Retina (tissue), 1 donor: ENCODE measurements at places on chromosomes 3 and 15.

DNA sequence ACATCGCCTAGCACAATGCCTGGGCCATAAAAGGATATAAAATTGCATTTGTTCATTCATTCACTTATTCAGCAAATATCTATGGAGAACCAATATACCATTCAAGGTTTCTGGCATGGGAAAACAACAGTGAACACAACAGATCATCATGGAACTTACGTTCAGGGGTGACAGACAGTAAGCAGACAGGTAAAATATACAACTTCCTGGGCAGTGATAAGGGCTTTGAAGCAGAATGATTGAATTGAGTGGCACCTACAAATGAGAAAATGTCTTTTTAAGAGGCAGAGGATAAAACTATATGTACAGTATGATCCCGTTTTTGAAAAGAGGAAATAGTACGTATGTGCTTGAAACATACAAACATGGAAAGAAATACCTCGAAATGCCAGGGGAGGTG, 39.2 kb downstream of the CMTM7 start:
- DNase-seq: no peak

DNA sequence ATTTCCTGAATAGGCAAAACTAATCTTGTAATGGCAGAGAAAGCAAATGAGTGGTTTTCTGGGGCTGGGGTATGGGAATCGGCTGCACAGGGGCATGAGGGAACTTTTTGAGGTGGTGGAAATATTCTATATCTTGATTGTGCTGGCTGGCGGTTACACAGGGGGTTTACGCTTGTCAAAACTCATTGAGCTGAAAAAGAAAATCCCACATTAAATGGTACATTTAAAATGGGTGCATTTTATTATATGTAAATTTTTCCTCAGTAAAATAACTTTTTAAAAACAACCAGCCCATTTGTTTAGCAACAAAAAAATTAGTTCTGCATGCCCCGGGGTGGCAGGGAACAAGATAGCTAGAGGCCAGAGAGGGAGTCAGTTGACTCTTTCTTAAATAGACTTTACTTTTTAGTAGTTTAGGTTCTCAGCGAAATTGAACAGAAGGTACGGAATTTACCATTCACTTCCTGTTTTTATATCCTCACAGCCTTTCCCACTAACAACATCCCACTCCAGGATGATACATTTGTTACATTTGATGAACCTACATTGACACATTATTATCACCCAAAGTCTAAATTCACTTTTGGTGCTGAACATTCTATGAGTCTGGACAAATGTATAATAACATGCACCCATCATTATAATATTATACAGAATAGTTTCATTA, 41.2 kb upstream of the BCL2A1 start:
- no peak for DNase-seq

- DNase-seq: no peak
Observed at GRCh38 chr3:134449277-134449676, 36.5 kb downstream of the ANAPC13 start.

GRCh38 chr3:159620873-159621272, 367.8 kb upstream of the IL12A start:
- DNase-seq: no peak

DNA sequence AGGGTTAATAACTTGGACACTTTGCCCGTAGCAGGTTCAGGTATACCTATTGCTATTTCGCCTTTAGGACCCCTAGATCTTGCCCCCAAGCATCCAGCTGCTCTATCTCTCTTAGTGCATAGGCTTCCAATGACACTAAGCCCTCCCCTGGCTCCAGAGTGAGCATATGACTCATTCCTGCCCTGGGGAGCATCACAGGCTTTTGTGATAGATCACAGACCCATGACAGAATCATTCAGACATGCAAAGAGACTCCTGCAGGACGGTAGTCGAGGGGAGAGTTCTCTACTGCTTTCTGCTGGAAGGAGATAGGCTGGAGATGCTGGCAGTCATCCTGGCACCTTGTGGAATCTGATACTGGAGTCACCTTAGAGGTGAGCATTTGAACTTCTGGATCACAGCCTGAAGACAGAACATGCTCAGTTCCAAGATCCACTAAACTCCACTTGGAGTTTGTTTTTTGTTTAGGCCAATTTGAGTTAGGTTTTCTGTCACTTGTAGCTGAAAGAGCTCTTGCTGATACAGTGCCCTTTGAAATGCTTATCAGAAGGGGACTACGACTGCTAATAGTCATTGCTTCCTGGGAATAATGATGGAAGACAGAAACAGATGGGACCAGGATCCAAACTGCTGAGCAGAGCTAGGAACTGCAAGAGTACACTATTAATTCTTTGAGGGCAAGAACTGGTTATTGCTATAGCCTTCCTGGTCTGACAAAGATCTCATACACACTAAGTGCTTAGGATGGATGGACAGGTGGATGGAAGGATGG, 11.0 kb downstream of the LYSMD2 start:
- peak; percentile 53 for DNase-seq

DNA sequence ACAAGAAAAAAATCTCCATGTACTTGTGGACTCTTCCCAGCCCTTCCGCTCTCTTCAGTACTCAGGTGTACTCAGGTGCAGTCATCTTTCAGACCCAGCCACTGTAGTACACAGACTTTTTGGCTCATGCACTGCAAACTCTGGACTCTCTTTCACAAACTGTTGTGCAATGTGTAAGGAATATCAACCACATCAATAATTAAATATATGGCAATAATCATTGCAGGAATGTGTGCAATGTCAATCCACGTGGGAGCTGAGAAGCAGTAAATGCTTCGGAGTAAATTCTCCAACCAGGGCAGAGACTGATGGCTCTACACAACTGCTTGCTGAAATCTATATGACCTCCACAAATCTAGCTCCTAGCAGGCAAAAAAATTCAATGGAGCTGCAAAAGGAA, 287.3 kb upstream of the COL8A1 start:
- DNase-seq: peak; percentile 12
